NCI-H345 (cell line): ENCODE measurements at places on chromosomes 2 and 18.

- no peak for DNase-seq
Observed at GRCh38 chr2:239669181-239669898, 268.5 kb upstream of the HDAC4 start.

DNA sequence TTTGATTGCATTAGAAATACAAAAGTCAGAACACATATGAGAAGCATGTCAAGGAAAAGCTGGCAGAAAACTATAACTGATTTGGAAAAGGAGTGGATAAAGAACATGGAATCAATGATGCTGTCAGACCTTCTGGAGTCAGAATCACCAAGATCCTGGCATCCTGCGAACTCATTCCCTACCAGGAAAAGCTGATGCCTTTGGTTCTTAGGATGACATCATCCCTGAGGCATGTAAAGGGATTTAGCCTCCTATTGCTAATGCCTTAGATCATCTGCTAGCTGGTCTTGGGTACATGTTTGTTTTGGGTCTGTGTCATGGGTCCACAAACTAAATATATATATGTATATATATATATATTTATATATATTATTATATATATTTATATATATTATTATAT is 680.7 kb downstream of the EPHA4 start:
- DNase-seq = no peak

GRCh38 chr2:51387235-51387634 is 355.3 kb upstream of the NRXN1 start:
- no peak for DNase-seq

GRCh38 chr2:118050974-118051373 is 37.1 kb upstream of the CCDC93 start:
- no peak for DNase-seq

DNA sequence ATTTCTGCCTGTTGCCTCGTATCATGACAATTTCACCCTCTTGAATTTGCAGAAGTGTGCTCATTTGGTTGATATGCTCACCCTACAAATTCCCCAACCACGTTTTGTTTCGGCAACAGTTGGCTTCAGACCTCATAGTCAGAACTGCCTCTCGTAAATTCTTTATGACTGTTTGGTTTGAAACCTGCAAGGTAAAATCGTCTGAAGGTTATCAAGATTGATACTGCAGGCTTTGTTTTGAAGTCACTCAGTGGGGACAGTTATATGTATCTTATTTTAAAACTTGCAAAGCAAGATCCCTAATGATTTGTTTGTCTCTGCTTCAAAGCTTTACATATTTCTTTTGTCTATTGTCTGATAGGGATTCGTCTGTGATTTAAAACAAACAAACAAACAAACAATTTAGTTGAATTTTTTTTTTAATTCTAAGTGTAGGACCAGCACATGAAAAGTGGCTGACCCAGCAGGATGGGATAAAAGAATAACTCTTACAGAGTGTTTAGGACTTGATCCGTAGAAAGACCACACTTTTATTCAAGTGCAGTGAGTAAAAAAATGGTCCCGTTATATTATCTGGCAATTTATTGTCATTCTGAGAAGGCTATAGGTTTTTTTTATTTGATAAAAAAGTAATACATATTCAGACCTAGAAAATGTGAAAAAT is 45.7 kb upstream of the MYCN start:
- DNase-seq = no peak

DNA sequence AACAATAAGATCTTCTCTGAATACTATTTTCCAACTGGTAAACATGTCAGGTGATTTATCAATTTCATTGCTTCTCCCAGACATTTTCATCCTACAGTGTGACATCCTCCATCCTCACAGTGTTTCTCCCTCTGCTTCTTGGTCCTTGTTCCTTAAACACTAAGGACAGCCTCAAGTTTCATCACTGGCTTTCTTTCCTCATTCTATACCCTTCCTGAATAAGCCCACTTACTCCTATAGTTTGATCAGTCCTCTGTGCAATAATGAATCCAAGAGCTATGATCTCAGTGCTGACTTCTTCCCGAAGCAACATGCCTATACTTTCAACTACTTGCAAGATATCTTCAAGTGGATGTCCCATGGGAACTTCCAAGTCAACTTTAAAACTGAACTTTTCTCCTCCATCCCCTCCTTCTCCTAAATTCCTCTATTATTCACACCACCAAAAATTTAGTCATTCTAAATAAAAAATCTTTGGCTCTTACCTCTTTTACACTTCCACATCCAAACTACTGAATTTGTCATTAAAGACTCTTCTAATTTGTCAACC is 87.6 kb downstream of the FAM228A start:
- DNase-seq = no peak

- DNase-seq = no peak
Observed at GRCh38 chr2:205370726-205371125, 311.6 kb upstream of the NRP2 start.

GRCh38 chr2:206798000-206798399 is 32.6 kb downstream of the FASTKD2 start:
- no peak for DNase-seq

GRCh38 chr18:5214583-5215351 is 17.7 kb upstream of the AKAIN1 start:
- no peak for DNase-seq

- DNase-seq = no peak
Observed at GRCh38 chr2:237935740-237936452, 30.9 kb upstream of the UBE2F start.

DNA sequence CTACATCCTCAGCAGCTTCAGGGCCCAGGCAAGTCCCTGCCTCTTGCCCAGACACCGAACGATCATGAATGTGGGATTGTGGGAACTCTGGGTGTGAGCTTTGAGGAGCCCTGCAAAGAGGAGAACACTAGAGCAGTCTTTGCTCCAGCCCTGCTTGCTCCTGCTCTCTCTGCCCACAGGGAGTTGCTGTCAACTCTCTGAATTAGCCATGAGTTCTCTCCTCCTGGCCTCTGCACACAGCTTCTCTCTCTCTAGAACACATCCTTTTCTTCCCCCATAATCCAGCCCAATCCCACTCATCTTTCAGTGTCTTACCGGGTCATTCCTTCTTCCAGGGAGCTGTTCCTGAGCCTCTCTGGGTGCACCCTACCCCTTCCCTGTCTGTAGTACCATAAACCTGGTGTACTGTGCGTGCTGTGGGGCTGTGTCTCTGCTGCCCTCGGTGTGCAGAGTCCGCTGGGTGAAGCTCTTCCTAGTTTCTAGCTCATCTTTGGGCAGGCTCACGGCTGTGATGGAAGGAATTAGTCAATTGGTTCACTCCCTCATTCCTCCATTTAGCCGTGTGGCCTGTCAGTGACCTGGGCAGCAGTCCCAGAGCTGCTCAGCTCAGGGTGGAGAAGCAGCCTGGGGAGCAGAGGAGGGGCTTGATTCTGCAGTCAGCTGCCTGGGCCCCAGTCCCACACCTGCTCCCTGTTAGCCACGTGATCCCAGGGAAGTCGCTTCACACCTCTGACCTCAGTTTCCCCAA is 132.9 kb upstream of the HDAC4 start:
- no peak for DNase-seq

DNA sequence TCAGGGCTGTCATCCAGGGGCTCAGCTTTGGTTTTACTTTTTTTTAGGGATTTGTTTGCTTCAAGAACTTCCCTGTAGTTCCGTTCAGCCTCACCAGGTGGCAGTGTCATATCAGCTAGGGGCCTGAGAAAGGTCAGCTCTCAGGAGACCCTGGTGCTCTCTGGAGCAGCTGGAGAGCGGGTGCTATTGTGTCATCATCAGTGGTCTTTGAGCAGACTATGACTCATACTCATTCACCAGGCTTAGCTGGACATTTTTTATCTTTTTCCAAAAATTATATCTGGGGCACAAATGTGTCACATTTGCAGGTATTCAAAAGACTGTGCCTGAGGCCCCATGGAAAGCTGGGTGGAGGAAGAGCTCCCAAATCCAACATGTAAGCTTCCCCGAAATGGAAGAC is 24.4 kb downstream of the ZNF892 start:
- peak; percentile 65 for DNase-seq

- no peak for DNase-seq
Observed at GRCh38 chr2:236073246-236073645, 94.9 kb downstream of the GBX2 start.

DNA sequence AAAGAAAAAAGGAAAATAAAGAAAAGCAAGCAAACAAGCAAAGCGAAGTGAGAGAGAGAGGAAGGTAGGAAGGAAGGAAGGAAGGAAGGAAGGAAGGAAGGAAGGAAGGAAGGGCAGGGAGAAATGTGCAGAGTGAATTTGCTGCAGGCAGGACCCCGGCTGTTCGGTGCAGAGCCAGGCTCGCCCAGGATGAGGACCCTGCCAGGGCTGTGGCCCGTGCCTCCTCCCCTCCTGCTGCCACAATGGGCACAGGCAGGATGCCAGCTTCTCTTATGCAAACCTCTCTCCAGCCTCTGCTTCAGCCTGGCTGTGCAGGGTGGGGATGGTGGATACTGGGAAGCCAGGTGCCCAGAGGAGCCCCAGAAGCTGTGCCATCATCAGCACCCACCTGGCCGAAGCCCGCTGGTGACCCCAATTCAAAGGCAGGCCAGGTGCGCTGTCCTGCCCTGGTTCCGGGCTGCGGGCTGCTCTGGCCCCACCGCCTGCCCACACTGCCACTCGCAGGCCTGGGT is 3.2 kb downstream of the GPR17 start:
- peak; percentile 72 for DNase-seq
